Activated CD4-positive, alpha-beta T cell treated with anti-CD3 and anti-CD28 coated beads for 4 hours (primary cell): ENCODE measurements at places on chromosomes 16 and 17.

GRCh38 chr17:72462814-72463213 is 342.0 kb downstream of the SOX9 start:
- no peak for DNase-seq

DNA sequence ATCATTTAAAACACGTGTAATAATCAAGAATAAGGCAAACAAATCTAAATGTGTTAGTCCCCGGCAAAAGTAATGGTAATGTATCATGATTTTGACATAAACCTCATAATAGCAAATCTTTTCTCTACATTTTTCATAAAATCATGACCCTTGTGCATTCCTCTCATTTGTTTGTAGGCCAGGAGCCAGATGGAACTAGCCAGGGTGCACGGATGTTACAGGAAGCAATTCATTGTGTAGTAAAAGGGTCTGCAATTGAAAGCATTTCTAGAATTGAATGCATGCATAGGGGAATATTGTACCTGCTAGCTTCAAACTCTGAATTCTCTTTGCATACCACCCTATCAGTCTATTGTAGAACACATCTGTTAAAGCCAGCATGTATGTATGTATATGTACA is 66.6 kb downstream of the CNTNAP4 start:
- no peak for DNase-seq

DNA sequence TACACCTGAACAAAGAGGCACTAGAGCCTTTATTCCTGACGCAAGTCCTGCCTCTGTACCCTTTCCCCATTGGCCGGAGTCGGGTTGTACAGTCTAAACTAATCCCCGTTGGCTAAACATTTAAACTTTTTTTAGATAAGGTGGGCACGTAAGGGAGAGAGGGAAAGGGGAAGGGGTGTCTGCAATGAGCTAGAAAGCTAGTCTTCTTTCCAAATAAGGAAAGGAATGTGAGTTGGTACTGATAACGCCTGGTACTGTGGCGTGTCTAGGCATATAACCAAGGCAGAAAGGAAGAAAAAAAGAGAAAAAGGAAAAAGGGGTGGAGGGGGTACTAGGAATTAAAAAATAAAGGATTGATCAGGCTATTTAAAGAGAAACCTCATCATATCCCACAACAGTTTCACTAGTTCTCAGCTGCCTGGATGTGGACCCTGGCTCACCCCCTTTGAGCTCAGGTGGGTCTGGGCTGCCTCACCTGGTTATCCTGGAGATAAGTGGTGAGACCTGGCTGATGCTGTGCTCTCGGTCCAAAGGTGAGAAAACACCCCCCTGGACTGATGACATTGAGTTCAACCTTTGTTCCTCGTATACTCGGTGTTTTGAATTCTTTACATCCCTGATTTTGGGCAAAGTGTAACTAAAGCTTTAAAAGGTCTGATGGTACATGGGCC is 90.9 kb upstream of the EEF2KMT start:
- DNase-seq, result no peak

DNA sequence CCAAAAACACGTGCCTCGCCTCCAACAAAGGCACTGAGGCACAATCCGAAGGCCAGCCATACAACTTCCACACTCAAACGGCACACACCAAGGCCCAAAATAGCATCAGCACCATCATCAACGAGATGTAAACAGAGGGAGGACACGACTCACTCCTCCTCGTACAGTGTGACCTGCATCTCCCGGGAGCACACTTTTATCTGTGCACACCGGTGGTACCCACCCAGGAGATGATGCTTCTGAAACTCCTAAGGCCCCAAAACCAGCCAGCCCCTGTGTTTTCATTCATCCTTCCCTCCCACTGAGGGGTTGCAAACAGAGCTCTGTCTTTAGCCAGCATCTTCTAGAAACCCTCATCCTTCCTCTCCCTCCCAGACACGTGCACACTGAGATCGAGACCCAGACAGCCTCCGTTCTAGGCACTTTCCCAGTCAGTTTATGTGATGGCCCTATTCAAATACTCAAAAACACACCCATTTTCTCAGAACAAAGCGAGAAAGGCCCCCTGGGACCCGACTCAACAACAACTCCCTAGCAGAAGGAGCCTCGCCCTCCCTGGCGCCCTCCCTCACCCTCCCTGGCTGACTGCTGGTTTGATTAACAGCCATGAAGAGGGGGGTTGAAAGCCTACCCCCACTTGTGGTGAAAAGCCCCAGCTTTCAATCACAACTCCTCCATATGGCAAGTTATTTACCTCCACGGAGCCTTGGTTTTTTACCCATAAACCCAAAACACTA is 76.3 kb downstream of the GAS7 start:
- DNase-seq, result no peak

DNA sequence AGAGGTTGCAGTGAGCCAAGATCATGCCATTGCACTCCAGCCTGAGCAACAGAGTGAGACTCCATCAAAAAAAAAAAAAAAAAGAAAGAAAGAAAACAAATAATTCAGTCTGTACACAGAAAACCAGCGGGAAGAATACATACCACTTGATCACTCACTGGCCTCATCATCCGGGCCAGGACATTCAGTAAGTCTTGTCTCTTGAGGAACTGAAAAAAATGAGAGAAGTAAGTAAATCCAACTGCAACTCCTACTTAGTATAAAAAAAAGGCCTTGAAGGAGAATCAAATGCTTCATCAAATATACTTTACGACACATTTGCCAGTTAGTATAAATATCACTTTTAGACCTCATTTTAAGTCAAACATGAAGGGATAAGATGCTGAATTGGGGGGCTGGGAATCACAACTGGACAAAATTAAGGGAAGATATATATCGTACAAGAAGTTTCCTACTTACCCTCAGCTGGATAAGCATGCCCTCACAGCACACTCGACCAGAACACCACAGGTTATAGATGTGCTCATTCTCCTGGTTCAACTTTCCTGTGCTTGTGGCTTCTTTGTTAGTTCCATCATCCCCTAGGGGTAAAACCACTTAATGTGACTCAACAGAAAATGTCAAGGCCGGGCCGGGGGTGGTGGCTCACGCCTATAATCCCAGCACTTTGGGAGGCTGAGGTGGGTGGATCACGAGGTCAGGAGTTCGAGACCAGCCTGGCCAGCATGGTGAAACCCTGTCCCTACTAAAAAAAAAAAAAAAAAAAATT is 12.4 kb downstream of the CCDC47 start:
- DNase-seq, result no peak

DNA sequence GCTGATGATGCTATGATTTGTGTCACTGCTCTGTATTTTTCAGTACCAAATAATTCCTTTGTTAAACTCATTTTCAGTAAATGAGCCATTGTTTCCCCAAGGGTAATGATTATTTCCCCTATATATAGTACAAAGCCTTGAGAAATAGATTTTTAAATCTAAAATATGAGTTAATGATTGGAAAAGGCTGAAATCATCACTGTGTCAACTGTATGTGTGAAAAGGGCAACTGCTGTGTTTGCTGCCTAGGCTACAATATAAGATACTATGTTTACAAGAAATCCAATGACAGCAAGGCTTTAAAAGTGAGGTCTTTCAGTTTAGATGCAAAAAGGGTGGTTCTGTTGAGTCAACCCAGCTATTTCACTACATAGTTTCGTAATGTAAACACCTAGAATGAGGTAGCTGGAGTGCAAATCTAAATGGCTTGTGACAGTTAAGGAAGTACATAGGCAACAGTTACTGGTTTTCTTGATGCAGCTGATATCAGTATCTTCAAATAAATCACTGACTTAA is 15.3 kb downstream of the NLK start:
- no peak for DNase-seq

DNA sequence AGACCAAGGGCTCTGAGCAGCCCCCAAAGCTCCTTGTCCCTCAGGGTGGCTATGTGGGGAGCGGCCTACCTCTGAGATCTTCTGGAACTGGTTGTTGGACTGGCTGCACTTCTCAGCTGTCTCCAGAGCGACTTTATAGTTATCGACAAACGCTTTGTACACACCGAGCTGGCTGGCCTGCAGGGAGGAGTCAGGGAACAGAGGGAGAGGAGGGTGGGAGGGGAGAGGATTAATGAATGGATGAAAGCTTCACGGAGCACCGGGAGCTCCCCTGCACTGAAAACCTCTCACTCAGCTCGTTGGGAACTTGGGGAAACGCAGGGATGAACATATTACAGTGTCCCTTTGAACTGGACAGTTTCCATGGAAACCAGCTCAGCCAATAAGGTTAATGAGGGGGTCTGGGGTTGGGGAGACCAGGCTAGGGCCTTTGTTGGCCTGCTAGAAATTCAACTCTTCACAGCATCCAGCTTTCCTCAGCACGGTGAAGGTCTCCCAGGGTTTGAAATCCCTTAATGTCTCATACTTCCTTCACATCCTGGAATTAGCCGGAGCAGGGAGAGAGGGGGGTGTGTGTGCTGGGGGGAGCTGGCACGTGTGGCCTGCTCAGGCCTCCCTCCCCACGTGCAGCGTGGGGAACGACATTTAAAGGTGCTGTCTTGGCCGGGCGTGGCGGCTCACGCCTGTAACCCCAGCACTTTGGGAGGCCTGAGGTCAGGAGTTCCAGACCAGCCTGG is 86.7 kb downstream of the TIMM22 start:
- DNase-seq, result no peak

- DNase-seq, result no peak
Observed at GRCh38 chr17:2636169-2636930, 42.9 kb downstream of the PAFAH1B1 start.

DNA sequence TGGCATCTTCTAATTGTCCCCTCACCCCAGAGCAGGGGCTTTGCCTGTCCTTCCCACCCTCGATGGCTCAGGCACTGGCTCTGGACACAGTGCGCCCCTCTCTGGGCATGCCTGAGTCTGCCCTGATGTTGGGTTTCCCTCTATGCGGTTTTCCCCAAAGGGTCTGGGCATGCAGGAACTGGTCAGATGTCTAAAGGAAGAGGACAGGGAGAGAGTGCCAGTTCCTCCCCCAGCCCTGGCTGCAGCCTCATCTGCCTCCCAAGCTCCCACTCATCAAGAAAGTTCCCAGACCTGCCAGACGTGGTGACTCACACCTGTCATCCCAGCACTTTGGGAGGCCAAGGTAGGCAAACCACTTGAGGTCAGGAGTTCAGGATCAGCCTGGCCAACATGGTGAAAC is 41.3 kb upstream of the PABPN1L start:
- no peak for DNase-seq

DNA sequence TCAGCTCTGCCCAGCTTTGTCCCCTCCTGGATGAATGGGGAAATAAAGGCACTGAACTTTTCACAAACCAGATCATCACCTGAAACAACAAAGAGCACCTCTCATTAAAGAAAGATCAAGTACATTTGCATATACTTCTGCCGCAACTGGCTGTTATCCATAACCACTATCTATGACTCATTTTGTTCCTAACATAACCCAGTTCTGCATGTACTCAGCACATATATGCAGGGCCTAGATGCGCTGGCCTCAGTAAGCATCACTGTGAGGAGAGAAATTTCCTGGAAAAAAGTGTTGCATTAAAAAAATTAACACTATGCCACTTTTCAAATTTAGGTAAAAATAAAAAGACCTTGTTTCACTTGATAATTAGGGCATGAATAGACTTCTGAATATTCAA is 1718.4 kb downstream of the TP53TG3F start:
- no peak for DNase-seq

DNA sequence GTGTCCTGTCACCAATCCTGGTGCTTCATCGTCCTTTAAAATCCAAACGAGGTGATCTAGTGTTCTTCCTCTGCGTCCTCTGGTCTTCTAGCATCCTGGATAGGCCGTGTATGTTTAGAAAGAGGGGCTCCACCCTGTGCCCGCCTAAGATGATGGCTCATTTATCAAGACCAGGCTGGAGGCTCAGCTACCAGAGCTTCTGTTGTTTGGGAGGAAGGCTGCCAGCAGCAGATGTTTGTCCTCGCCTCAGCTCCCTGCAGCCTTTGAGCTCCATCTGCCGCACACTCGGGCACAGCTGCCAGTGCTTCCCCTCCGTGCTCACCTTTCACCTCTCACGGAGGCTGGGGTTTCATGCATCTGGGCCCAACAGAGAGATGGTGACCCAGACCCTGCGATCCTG is 954.7 kb upstream of the RBFOX1 start:
- no peak for DNase-seq

DNA sequence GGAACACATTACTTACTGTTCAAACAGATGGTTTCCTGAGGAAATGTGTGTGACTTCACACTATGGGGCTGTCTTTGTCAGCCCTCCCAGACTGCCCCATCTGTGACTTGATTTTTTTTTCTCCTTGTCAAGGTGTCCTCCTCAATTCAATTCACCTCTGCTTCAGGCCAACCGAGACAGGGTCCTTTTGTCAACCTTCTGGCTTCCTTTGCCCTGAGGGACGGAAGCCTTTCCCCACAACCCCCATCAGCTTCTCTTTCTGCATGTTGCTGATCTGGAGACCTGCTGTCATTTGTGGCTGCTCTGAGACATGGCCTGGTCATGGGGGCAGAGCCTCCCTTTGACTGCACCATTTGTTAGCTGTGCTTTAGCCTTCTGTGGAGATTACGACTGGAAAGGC is 21.3 kb upstream of the RGS9 start:
- no peak for DNase-seq

DNA sequence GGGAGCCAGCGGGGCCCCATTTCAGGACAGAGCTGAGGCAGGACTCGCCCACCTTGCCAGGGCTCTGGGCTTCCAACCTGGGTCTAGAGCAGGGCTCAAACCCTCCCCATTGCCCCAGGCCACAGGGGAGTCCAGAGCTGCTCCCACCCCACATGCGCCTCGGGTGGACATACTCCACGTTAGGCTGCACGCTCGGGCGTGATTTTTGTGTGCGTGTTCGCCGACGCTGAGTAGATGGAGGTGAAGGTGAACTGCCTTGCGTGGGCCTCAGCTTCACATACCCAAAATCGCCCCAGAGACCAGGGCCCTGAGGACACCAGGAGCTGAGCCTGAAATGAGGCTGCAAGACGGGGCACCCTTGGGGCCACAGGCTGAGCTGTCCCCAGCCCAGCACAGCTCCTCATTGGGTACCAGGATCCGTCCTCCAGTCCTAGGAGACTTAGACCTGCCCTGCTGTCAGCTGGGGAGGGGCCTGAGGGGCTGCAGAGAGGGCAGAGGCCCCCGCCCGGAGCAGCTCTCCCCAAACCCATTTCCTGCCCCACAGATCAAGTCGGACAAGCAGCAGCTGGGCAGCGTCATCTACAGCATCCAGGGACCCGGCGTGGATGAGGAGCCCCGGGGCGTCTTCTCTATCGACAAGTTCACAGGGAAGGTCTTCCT is 8.2 kb downstream of the CDH15 start:
- no peak for DNase-seq

DNA sequence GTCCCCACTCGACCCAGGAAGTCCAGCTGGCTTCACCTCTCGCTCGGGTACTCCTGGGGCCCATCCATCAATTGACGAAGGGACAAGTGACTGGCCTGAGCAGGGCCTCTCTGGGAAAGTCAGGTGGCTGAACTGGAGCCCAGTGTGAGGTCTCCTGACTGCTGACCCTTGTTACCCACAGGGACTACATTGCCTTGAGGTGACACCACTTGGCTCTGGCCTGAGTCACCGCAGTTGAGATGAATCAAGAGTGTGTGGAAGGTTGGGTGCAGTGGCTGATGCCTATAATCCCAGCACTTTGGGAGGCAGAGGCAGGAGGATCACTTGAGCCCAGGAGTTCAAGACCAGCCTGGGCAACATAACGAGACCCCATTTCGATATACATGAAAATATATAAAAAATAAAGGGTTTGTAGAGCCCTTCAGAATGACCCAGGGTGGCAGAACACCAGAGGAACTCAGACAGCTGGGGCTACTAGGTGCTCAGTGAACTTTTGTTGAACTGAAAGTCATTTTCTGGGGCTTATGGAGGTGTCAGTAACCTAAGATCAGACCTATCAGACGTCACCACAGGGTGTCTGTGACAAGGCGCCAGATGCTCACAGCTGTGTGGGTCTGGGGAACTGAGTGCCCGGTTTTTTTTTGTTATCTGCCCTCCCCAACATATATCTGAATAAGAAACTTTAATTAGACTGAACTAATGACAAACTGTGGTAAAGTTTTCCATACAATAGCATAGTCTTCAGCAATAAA is 14.8 kb upstream of the ZFP90 start:
- DNase-seq, result no peak

GRCh38 chr17:66805567-66805966 is 29.4 kb upstream of the CACNG5 start:
- no peak for DNase-seq
